ENCODE measurements at places on chromosomes 13 and 19.

GRCh38 chr13:40697711-40698110 is 31.3 kb upstream of the FOXO1 start:
- DNase-seq = no peak

GRCh38 chr13:50379584-50379983 is 364.3 kb downstream of the KCNRG start:
- DNase-seq = no peak

- peak; percentile 68 for DNase-seq
Measured at GRCh38 chr19:2532252-2533071, 56.5 kb downstream of the GADD45B start.

GRCh38 chr13:113098162-113098732 is 7.3 kb upstream of the F7 start:
- no peak for DNase-seq

DNA sequence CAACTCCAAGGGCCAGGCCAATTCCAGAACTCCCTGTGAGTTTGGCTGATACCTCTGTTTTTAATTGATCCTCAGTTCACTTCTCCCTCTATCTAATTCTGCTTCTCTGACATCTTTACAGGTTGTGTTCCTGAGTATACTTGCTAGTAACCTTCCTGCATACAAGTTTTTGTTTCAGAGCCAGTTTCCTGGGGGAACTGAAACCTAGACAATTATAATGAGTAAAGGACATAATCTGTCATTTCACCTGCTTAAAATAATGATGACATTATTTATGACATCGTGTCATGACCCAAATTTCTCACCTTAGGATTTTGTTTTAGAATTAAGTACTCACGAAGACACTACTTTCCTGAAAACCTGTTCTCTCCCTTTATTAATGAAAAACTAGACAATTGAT is 12.5 kb upstream of the MYCBP2 start:
- no peak for DNase-seq

DNA sequence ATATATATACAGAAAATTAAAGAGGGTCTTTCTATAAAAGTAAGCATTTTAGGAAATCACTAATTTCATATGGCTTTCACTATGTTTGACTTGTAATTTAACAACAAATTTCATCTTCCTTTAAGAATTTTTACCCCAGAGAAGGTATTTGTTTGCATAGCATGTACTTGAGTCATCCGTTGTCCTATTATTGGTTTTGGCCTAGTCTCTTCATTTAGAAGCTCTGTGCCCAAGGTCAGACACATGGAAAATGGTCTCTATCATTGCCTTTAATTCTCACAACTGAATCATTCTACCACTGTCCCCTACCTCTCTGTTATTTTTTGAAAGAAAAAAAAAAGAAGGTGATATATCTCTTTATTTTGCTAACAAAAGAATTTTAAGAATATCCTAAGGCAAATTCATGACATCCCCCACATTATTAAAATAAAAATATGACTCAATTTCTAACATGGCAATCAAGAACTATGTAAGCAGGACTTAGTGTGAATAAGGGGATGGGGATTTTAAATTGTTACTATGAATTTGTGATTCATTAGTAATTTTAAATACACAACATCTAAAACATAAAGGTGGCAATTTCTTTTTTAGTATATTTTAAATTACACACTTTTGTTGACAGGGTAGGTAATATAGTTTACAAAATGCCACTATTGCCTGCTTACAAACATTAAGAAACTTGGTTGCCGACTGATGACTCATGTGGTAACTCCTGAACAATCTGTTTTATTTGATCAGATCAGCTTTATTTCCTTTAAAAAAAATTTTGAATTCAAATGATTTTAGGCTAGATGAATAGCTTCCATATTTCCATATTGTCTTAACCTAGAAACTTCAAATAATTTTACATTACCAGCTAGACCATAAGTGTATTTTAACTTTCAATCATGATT is 13.9 kb downstream of the SLITRK5 start:
- no peak for DNase-seq

DNA sequence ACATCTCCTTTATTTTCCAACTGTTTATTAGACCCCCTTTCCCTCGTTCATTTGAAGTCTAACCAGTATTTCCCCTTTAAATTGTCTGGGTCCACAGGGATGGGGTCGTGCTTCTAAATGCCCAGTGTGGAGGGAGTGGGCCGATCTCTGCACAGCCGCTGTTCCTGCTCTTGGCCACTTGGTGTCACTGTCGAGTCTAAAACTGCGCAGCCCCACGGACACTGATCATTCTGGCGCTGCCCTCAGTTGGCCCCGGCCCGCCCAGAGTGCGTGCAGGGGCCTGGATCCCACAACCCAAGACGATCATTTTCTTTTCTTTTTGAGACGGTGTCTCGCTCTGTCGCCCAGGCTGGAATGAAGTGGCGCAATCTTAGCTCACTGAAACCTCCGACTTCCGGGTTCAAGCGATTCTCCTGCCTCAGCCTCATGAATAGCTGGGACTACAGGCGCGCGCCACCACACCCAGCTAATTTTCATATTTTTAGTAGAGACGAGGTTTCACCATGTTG is 12.0 kb downstream of the WDR88 start:
- peak; percentile 70 for DNase-seq

DNA sequence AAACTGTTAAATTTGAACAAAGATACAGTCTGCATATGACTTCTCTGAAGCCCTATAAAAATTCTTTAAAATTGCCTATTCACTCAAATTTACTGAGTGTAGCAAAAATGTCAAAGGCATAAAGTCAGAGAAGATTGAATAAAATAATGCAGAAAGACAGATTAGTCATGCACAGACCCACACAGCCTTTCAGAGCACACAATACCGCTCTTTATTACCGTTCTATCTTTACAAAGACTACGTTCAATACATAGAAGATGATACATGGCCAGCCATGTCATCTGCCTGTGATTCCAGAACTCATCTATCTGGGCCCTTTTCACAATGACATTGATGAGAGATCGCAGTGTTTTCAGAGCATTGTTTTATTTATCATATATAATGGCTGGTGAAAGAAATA is 107.2 kb downstream of the URI1 start:
- no peak for DNase-seq

DNA sequence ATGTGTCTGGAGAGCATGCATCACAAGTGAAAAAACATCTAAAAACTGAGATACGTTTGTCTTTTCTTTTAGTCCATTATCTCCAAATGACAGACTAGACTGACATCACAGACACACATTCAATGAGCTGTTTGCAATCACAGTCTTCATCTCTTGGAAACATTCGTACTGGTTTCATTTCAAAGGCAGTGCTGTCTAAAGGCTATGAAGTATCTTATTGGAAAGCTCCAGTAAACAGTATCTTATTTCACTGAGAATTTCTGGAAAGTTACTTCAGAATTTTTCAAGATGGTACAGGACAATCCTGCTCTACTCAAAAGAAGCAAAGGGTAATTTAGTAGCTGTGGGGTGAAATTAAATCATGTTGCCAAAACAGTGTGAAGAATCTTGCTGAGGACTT is 53.5 kb upstream of the TNFRSF19 start:
- DNase-seq = no peak

GRCh38 chr19:35556025-35556590 is 7.3 kb downstream of the ATP4A start:
- no peak for DNase-seq

DNA sequence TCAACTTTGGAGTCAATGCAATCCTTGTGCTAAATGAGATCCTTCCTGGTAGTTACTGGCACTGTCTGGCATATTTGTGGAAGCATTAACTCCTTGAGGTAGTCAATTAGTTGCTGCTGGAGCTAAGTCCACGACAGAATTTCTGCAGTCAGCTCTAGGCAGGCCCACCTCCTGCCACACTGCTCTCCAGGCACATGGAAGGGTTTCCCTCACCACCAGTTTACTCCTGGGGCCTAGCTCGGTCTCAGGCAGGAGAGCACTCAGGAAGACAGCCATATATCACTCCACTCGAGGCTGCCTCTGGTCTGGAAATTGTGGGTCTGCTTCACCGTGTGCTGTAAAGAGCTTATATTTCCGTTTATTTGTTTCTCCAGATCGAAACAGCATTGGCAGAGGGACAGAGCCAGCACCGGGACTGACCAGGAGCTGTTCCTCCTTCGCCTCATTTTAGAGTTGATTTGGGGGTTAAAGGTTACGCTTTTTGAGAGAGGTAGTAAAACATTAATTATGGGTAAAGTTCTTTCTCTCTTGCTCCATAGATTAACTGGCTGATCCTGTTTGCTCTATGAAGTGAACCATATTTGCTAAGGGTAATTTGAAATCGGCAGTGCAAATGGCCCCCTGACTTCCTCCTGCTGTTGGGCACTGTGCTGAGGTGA is 20.6 kb upstream of the GTF3A start:
- DNase-seq = no peak

- no peak for DNase-seq
Measured at GRCh38 chr19:23318143-23318542, 67.9 kb upstream of the ZNF724 start.

GRCh38 chr13:26957182-26957581 is 196.6 kb upstream of the GPR12 start:
- no peak for DNase-seq

- no peak for DNase-seq
Measured at GRCh38 chr13:88840085-88840484, 1168.9 kb downstream of the SLITRK5 start.

GRCh38 chr19:48551437-48552302 is at the start of gene SULT2B1:
Gene SULT2B1, plus strand, starts transcription at chr19:48552172. Its CDS starts 81 bp downstream, at chr19:48552253.
- DNase-seq = no peak

GRCh38 chr19:46926170-46927071 is 65.6 kb downstream of the ARHGAP35 start:
- no peak for DNase-seq

DNA sequence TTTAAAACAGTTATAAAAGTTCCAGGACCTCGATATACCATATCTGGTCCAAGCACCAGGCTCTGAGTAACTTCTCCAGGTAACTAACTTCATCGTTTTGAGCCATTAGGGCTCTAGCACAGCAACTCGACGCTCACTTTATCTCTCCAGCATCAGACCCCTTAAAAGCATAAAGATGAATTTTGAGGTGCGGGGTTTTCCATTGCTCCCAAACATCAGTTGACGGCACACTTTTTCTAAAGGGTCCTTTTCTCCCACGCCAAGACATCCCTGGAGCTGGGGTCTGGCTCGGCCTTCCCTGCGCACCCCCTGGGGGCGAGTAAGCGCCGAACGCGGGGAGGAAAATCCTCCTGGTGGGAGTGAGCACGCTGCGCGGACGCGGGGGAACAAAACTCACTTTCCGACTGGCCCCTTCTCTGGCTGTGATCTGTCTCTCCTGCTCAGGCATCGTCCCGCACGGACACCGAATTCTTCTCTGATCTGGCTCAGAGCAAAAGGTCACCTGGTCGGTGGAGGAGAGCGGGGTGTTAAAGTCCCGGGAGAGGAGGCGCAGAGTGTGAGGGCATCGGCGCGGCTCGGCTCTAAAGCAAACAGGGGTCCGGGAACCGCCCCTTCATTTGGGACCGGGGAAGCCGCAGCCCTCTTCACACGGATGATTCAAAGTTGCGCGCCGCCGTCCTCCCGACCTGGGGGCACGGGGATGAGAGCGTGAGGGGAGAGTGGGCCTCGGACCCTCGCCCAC is at the start of gene ATP7B:
ATP7B (minus strand) TSS at position 561 of the 742 bp plus-strand sequence; CDS start at position 448, 113 bp downstream.
- no peak for DNase-seq

DNA sequence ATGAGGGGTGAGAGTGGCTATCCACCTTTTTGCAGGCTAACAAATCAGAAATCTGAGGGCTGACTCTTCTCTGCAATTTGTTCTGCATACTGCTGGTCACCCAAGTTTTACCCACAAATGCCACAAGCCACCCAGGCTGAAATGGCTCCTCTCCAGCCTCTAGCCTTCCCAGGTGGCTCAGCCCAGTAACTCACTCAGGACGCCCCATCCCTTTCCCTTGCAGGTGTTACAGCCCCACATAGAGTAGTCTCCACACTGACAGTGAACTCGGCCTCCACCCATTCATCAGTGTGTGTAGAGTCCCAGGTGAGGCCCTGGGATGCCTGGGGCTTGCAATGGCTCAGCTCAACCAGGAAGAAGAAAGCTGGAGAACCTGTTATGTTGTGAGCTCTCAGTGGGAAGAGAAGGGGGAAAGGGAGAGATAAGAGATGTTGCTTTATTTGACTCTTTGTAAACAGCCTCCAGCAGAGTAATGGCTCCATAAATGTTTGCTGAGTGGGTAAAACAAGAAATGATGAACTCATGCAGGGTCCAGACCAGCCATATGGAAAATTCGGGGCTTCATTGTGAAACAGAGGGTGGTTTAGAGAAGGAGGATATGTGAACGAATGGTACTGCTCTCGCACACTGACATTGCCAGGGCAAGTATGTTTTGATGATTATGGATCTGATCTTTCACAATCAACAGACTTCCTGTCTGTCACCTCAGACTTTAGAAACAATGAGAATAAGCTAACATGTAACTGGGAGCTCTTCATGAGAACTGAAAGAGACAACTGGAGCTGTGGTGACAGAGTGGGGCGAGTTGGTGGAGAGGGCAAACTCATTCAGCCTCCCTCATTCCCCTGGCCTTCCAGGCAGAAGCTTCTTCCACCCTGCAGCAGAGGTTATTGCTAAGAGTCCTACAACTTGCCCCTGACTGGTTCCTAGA is 74.2 kb upstream of the RFC3 start:
- DNase-seq = no peak

- no peak for DNase-seq
Measured at GRCh38 chr13:35349673-35350278, 126.7 kb downstream of the MAB21L1 start.

DNA sequence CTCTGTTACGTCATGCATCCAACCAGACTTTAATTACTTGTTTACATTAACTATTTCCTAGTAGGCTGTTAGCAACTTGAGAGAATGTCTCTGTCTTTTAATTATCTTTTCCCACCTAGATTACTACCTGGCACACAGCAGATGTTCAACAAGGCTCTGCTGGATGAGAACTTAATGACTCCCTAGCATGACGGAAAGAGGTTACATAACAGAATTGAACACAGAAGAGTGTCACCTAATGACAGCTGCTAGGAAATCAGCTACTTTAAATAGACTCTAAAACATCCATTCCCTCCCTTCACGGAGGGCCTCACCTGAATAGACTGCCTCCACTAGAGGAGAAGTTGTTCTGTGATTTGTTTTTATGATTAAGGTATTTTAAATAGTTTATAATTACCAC is 110.8 kb downstream of the TEX29 start:
- no peak for DNase-seq

- DNase-seq = no peak
Measured at GRCh38 chr13:108037348-108037747, 178.0 kb downstream of the LIG4 start.

DNA sequence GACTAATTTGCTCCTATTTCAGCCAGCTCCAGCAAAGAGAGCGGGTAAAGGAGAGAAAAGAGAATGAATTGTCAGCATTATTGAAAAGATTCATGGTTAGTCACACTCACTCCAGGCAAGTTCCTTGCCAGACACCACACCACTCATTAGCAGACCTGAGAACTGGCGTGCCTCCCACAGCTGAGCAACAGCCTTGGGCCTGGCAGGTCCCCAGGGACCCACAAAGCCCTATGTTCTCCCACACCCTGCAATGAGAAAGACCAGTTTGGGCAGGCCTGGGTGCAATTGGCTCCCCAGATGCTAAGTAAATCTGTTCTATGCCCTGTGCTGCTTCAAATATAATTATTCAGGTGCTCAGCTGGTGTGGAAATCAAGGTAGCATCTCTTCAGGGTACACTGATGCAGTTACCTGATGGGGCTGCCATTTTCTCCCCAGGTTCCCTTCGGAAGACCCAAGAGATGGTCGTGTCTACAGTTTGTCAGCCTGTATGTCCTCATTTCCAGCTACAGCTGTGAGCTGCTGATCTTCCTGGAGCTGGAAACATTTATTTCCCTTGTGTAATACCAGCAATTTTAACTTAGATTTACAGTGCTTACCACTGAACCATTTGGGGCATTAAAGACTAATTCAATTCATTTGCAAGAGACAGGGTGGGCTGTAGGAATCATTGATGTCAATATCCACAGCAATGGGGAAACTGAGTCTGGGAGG is 405.0 kb downstream of the COG6 start:
- peak; percentile 38 for DNase-seq

- DNase-seq = no peak
Measured at GRCh38 chr13:31119526-31119925, 42.2 kb downstream of the HSPH1 start.

All from H4 (cell line).